GM12865 (cell line): ENCODE measurements at places on chromosomes 13 and 19.

DNA sequence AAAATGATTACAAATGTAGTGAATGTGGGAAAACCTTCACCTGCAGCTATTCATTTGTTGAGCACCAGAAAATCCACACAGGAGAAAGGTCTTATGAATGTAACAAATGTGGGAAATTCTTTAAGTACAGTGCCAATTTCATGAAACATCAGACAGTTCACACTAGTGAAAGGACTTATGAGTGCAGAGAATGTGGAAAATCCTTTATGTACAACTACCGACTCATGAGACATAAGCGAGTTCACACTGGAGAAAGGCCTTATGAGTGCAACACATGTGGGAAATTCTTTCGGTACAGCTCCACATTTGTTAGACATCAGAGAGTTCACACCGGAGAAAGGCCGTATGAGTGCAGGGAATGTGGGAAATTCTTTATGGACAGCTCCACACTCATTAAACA is 9.2 kb downstream of the ZNF548 start:
- DNase-seq: no peak

GRCh38 chr19:30647891-30648720 is 275.9 kb downstream of the ZNF536 start:
- no peak for DNase-seq

DNA sequence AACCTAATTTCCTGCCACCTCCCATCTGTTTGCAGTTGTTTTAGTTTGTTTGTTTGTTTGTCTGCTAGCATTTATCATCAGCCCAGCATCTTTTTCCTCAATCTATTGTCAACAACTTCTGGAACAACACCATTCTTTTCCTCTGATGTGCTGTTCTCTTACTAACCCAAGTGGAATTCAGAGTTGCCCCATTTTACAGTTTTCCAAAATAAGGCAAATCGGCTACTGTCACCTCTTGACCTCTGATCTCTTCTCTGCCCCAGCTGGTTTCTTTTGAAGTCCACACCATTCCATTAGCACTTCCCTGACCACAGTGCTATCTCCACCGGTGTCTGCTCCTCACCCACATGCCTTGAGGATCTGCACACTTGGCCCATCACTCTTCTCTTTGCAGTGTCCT is 102.4 kb downstream of the EFNB2 start:
- no peak for DNase-seq

DNA sequence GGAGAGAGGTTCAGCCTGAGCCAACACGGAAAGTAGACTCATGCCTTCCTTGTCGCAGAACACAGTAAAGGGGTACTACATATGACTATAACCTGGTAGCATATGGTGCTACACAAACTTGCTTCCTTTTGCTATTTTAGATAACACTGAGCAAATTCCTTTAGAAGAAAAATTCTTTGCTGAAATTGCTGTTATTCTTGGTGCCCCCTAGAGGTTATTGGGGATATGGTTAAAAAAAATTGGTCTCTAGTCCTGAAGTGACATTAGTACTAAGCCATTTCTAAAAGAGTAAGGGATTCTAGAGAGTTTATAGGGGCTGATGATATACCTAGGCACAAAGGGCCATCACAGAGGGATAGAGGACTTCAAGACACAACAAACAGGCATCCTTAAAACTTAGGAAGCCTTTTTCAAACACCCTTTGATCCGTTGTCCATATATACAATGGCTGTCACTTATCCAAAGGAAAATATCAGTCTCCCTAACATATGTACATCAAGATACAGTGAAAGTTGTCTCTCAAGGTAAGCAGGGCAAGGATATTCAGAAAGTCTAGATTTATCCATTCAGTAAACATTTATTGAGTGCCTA is 13.9 kb upstream of the HS6ST3 start:
- DNase-seq: peak; percentile 22

DNA sequence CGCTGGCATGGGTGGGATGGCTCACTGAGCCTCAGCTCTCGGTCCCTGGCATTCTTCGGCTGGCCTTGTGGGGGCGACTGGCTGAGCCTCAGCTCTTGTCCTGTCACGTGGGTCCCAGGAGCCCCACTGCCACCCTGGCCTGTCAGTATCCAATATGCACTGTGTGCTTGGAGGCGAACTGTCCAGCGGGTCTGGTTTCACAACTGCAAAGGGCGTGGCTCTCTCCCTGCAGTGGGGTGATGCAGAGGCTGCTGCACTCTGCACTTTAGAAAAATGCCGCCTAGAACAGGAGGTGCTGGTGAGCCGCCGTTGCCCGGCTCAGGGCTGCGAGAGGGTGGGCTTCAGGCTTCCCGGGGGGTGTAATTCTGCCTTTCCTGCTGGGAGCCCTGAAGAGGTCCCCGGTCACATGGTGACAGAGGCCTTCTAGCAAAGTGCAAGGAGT is 17.0 kb upstream of the TMEM255B start:
- no peak for DNase-seq

GRCh38 chr19:53977991-53978731 is 13.3 kb upstream of the CACNG6 start:
- no peak for DNase-seq

DNA sequence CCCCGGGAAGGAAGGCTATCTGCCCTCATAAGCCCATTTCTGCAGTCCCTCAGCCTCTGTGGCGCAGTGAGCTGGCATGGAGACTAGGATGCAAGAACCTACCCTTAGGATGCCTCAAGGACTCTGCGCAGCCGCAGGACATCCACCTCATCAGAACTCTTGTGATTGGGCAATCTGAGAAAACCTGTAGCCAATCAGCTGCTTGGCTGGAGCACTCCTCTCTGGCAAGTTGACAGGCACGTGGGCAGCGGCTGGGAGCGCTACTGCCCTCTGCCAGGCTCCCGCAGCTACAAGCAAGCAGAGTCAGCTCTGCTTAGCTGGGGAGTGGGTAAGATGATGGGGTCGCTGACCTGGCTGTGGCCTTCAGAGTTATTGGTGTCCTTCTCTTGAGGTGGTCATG is 1.5 kb upstream of the ECSIT start:
- DNase-seq: peak; percentile 82

GRCh38 chr13:32647926-32648325 is 61.7 kb downstream of the PDS5B start:
- DNase-seq: no peak
